Stimulated activated CD4-positive, alpha-beta T cell treated with anti-CD3 and anti-CD28 coated beads, Interleukin-1b, Interleukin-23, amount 100 ng/mL, for 1 hour (primary cell): ENCODE measurements at places on chromosomes 5 and 9.

- DNase-seq, result no peak
Measured at GRCh38 chr9:107737987-107738743, 248.6 kb upstream of the KLF4 start.

DNA sequence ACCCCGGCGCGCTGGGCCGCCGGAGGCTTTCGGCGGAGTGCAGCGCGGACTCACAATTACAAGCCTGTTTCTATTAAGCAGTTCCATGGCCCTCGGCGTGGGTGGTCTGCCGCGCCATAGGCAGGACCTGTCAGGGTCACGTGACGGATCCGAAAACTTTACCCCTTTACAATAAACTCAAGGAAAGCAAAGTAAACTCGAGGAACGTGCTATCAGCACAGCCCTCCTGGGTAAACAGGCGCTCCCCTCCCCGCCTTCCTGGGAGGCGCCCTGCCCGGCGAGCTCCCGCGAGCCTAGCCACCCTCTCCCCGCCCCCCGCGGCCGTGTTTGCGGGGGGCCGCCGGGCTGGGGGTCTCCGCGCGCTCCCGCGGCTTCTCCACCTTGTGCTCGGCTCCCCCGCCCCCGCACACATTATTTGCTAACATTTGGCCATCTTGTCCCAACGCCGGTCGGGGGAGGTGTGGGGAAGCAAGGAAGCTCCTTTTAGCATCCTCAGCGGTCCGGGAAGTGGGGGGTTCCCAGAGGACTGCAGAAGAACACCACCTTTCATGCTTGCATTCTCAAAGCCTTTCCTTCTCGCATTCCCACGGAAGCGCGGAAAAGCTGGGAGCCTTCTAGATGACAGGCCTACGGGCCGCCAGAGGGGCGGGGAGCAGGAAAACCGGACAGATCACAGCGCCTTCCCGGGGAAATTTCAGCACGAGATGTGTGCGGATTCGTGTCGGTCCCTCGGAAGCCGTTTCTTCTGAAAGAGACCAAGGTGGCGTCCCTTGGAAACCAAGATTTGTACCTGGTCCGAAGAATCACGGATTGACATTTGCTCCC, at the start of gene PTCH1:
TSS of gene PTCH1 (minus strand) at position 238 of the 825 bp plus-strand sequence.
- no peak for DNase-seq

DNA sequence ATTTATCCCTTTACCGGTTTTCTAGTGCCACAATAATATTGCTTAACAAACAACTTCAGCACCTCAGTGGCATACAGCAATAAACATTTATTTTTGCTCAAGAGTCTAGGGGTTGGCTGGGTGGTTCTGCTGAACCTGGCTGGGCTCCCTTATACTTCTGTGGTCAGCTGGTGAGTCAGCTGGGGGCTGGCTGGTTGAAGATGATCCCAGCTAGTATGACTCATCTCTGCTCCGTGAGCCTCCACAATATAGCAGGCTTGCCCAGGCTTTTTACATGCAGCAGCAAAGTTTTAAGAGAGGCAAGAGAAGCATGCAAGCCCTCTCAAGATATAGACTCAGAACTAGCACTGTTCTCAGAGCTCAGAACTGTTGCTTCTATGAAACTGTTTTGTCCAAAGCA, 523.5 kb upstream of the CLINT1 start:
- no peak for DNase-seq

DNA sequence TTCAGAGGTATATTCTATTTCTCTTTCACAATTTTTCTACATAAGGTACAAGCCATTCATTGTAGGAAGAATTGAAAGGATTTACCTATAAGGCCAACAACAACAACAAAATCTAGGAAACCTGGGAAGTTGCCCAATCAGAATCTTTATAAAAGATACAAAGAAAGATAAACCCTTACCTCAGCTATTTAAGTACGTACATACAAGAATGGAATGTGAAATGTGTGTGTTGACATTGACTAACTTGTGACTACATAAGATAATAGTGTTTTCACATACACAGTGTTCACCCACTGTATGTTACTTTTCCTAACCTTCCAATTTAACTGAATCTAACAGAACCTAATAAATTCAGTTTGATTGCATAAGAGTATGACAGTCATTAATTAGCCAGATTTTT, 154.1 kb downstream of the ADAMTS6 start:
- DNase-seq, result no peak

DNA sequence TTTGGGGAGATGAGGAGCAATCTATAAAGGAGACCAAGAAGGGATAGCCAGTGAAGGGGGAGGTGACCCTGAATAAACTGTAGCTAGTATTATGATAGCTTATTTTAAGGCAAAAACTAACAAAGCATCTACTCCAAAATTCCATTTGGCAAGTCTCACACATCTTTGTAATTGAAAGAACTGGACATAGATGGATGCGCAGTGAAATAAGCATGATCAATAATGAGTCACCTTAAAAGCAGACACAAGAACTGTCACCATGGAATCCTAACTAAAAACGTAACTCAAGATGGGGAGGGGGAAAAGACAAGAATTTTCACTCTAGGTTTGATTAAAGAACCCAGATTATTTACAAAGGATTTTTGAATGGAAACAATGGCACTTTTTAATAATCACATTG, 164.5 kb downstream of the MED27 start:
- no peak for DNase-seq

DNA sequence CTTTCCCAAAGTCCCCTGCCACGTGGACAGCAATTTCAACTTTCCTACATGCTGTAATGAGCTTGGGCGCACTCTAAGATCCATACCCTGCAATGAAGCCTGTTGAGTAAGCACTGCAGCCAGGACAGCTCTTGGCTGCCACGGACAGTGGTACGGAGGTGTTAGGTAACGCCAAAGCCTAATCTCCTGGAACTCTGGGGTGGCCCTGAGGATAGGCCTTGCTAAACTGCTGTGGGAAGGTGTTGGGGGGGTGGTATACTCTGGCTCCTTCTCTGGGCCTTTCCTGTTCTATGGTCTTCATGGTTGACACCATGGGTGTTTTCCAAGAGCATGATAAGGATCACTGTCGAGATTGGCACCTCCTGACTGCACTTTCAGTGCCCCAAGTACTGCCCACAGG, 66.4 kb upstream of the PITX1 start:
- DNase-seq, result no peak

DNA sequence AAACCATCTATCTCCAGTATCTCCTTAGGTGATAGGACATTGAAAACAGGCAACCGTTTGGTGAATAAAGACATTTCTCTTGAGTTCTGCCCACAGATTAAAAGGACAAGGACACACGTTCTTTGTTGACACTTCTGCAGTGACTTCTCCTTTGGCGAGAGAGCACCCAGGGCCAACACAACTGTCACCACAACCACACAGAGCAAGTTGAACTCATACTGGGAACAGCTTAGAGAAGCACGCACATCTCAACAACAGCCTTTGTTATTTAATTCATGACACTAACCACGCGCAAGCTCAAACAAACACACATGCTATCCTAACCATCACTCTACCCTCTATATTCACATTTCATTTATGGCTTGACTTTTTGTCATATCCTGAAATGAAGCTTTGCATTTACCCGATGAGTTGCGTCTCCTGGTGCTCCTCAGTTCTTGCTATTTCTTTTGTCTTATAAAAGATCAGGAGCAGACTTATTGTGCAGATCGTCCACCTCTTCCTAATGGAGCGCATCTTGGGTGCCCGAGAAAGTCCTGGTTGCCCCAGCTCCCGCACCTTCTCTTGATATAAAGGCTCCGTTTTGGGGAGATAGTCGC, 543 bp downstream of the ST8SIA4 start:
- DNase-seq, result no peak

DNA sequence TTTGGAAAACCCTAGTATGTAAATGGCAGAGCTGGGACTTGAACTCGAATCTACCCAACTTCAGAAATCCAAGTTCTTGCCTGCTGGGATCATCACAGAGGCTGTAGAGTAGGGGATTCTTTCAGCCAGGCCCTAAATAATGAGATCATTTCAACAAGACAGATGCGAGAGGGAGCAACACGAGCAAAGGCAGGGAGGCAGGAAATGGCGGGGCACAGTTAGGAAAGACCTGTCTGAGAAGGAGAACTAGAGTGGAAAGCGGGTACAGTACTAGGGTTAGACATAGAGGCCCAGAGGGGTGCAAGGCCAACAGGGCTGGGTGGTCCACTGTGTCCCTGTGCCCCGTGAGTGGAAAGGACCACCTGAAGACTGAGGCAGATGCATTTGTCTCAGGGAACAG, 46.1 kb downstream of the MVB12B start:
- DNase-seq, result no peak

GRCh38 chr5:175243441-175243840, 200.5 kb downstream of the DRD1 start:
- no peak for DNase-seq

GRCh38 chr5:138491669-138492559, 26.6 kb downstream of the EGR1 start:
- DNase-seq, result peak; percentile 71

DNA sequence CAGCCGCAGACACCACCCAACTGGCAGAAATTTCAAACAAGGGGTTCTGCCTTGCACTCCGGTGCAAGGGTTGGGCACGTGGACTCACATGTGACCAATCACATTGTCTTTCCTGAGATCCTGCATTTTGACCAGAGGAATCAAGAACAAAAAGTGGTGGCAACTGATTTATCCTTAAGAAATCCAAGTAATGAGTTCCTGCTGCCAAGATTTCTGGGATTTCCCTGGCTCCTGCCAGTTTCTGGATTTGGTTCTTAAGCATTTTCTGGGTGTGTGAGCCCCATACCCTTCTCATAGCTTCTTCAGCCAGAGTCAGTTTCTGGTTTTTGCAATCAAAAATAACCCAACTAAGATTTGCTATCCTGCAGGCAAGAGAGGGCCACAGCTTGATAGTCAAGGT, 17.4 kb upstream of the KCNIP1 start:
- no peak for DNase-seq

- DNase-seq, result no peak
Measured at GRCh38 chr5:144304688-144305087, 134.0 kb downstream of the KCTD16 start.

GRCh38 chr9:136324501-136325300, 2.6 kb upstream of the GPSM1 start:
- no peak for DNase-seq

DNA sequence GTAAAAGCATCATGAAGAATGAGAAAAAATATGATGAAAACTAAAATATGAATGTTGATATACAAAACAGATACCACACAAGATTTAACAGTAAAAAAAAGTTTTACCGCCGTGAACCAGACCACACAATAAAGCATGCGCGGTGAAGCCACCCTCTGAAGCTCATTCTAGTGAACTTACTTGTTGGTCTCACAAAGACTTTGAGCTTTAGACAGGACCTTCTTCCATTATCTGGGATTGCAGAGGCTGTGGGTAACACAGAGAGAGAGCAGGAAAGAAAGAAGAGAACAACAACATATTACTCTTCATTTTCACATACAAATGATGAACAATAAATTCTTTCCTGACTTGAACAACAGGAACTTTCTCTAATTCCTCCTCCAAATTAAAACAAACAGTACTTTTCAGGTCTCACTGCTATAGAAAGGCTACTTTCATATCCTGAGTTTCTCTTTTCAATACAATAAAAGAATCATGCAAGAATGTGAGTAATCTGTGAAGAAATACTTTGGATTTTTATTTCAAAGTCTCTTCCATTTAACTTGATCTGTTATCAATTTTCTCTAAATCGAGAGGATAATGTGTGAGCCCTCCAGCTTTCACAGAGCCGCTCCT, 283.1 kb downstream of the EFNA5 start:
- DNase-seq, result no peak

DNA sequence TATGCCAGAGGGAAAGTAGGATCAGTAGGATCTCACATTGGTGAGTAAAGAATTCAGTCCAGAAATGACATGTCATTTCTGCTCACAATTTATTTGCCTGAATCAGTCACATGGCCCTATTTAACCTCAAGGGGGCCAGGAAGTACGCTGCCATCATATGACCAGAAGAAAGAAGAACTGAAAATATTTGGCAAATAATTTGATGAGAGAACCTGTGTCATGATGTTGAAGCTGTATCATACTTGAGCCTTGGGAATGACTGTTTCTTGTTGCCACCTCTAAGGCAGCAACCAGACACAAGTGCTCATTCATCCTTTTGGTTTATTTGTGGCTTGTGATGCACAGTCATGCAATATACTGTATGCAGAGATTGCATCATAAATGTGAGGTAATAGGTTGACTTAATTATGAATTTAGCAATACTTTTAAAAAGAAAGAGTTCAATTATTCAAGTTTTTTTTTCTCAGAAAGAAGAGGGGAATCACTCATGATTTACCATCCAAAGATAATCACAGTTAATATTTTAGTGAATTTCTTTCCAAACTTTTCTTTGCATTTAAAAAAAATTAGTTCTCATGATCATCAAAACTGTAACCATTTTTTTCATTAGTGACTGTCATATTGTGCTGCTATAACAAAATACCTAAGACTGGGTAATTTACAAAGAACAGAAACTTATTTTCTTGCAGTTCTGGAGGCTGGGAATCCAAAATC, 8.2 kb upstream of the ZFYVE16 start:
- DNase-seq, result no peak

DNA sequence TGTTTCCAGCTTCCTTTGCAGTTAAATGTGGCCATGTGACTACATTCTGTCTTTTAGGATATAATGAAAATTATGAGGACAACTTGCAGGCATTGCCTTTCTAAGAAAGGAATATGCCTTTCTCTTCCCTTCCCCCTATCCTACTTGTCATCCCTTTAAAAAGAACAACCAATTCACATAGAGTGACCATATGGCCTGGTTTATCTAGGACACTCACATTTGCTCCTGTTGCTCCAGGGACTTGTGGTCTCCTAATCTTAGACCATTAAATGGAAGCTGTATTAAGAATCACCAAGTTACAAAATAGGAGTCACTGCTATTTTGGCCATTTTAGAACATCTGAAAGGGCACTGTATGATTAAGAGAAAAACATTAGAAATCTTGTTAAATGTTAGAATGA, 520.3 kb downstream of the DTWD2 start:
- DNase-seq, result no peak

DNA sequence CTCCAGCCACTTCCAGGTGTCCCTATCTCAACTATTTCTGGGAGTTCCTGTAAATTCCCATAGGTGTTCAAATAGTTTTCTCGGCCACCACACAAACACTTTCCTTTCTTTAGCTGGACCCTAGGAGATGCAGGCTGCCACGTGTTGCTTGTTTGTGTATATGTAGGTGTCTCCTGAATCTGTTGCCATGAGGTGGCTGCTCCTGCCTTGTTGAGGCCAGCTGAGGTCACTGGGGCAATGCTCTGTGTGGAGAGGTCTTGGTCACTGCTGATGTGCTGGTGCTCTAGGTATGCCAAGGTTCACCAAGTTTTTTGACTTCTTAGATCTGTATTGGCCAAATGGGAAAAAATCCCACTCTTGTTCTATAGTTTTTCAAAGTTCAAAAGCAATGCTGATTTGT, 132.5 kb upstream of the CHD1 start:
- DNase-seq, result no peak

DNA sequence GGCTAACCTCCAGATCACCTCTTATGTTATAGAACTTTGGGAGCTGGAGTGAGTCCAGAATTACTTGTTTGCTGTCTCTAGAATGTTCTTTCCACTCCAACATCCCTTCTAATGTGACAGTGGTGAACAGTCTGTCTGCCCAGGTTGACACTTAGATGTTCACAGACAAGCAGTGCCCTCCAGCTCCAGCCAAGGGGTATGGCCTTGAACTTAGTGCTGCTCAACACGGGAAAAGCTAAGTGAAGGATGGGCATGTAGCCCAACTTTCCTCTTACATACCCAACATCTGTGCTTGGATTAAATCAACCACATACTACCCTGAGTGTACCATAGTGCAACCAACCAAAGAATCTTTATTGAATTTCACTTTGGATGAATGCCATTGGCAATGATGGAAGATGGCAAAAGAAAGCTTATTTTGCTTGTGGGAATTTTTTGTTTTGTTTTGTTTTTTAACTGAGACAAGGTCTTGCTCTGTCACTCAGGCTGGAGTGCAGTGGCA, 201.2 kb downstream of the NXNL2 start:
- no peak for DNase-seq

- DNase-seq, result no peak
Measured at GRCh38 chr9:110073356-110073905, 134.5 kb downstream of the C9orf152 start.
